Aorta (tissue), 5 donors: ENCODE measurements at places on chromosomes 7 and 10. TPM values are rescaled to one million over a fixed set of nuclear protein-coding genes. Genes with fewer than 3 reads are reported as not detected.
A peak's percentile ranks its signal among the peaks of the same experiment; 100 is the strongest.

- H3K27me3 ChIP-seq: no peaks in the 10 kb centered on the region
- H3K4me3 ChIP-seq: no peak overlapping the region
- no peak for DNase-seq
- no peak overlapping the region for H3K27ac ChIP-seq
- no peaks in the 10 kb centered on the region for H3K4me1 ChIP-seq
Observed at GRCh38 chr10:49312246-49312869, 13.4 kb downstream of the C10orf71 start.

DNA sequence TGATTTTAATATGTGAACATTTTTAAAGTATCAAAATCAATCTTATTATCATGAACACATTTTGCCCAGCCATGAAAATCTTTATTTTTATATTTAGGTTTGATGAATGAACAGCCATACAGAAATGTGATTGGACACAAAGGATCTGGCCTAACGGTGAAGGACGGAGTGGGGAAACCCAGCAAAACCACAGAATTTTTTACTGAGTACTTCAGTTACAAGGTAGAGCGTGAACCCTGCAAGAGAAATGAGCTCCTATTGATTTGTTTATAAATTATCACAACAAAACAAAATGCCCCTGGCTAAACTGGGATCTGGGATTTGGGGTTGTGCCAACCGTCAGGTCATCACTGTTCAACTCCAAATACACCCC is 118.8 kb downstream of the JAZF1 start:
- H3K4me1 ChIP-seq: no peaks in the 10 kb centered on the region
- no peak for DNase-seq
- no peak overlapping the region for H3K27ac ChIP-seq
- H3K36me3 ChIP-seq: no peaks in the 10 kb centered on the region
- H3K27me3 ChIP-seq: no peaks in the 10 kb centered on the region

- no peak overlapping the region for H3K4me3 ChIP-seq
- no peaks in the 10 kb centered on the region for H3K27me3 ChIP-seq
- no peak overlapping the region for H3K27ac ChIP-seq
- H3K4me1 ChIP-seq: no peaks in the 10 kb centered on the region
Observed at GRCh38 chr10:55495555-55495954, 694.5 kb upstream of the PCDH15 start.

GRCh38 chr7:74083117-74083876 is at the start of gene LIMK1:
Gene LIMK1 (plus strand): TSS chr7:74083804. CDS start chr7:74083991, 187 bp downstream.
- peak; percentile 87 for DNase-seq
- H3K4me1 ChIP-seq: no peaks in the 10 kb centered on the region
- no peaks in the 10 kb centered on the region for H3K27me3 ChIP-seq
- H3K36me3 ChIP-seq: no peaks in the 10 kb centered on the region
- no peak within 1 kb of the TSS for H3K27ac ChIP-seq
- H3K4me3 ChIP-seq: peak within 1 kb of the TSS; percentile 98

DNA sequence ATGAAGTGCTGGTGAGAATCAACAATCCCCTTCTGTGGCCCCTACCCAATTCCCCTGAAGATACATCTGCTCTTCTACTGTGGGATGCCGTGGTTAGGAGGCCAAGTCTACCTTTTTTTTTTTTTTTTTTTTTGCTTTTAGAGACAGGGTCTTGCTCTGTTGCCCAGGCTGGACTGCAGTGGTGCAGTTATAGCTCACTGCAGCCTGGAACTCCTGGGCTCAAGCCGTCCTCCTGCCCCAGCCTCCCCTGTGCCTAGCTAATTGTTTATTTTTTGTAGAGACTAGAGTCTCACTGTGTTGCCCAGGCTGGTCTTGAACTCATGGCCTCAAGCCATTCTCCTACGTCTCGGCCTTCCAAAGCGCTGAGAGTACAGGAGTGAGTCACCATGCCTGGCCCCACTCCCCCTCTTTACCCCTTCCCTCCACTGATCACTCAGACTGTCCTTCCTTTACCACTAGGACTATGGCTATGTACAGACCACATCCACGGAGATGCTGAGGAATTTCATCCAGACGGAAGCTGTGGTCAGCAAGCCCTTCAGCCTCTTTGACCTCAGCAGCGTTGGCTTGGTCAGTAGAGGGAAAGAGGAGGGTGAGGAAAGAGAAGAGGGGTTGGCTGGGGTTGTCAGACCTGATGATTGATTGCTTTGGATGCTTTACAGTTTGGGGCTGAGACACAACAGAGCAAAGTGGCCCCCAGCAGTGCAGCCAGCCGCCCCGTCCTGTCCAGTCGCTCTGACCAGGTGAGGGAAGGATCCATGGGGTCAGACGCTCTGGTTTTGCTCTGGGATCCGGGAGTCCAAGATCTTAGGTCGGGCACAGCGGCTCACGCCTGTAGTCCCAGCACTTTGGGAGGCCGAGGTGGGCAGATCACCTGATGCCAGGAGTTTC is 1.8 kb downstream of the AP4M1 start:
- H3K4me3 ChIP-seq: no peak overlapping the region
- no peaks in the 10 kb centered on the region for H3K4me1 ChIP-seq
- no peaks in the 10 kb centered on the region for H3K27me3 ChIP-seq
- DNase-seq: no peak
- no peak overlapping the region for H3K27ac ChIP-seq

DNA sequence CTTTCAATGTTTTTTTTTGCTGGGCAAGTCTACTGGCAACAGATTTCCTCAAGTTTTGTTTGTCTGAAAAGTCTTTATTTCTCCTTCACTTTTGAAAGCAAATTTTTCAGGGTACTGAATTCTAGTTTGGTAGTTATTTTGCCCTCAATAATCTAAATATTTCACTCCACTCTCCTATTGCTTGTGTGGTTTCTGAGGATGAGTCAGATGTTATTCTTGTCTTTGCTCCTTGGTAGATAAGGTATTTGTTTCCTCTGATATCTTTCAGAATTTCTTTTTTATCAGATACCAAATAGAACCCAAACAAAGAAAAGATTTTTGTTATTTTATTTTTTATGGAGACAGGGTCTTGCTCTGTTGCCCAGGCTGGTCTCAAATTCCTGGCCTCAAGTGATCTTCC is 99.2 kb upstream of the MALRD1 start:
- no peaks in the 10 kb centered on the region for H3K36me3 ChIP-seq
- no peak for DNase-seq
- no peak overlapping the region for H3K27ac ChIP-seq

GRCh38 chr10:125756853-125757487 is 18.7 kb downstream of the MMP21 start:
- H3K36me3 ChIP-seq: peaks cover 9% of the 10 kb centered on the region
- H3K27ac ChIP-seq: no peak overlapping the region
- H3K4me1 ChIP-seq: no peaks in the 10 kb centered on the region
- H3K27me3 ChIP-seq: no peaks in the 10 kb centered on the region
- no peak overlapping the region for H3K4me3 ChIP-seq

- no peaks in the 10 kb centered on the region for H3K4me1 ChIP-seq
- H3K4me3 ChIP-seq: no peak overlapping the region
Observed at GRCh38 chr10:112052166-112052565, 131.4 kb downstream of the GPAM start.

- no peak overlapping the region for H3K27ac ChIP-seq
- H3K27me3 ChIP-seq: no peaks in the 10 kb centered on the region
- no peak overlapping the region for H3K4me3 ChIP-seq
- no peaks in the 10 kb centered on the region for H3K36me3 ChIP-seq
Observed at GRCh38 chr10:22959292-22959691, 31.4 kb downstream of the ARMC3 start.

GRCh38 chr7:43586251-43586900 is 3.5 kb downstream of the STK17A start:
- peak overlapping the region; percentile 9 for H3K4me3 ChIP-seq
- H3K27ac ChIP-seq: no peak overlapping the region
- DNase-seq: no peak
- H3K4me1 ChIP-seq: peaks cover 5% of the 10 kb centered on the region

GRCh38 chr7:100974021-100974420 is 4.7 kb downstream of the MUC12 start:
- no peak for DNase-seq
- no peaks in the 10 kb centered on the region for H3K27me3 ChIP-seq
- no peak overlapping the region for H3K4me3 ChIP-seq
- H3K27ac ChIP-seq: no peak overlapping the region
- no peaks in the 10 kb centered on the region for H3K4me1 ChIP-seq

GRCh38 chr7:41107330-41107937 is 595.5 kb downstream of the INHBA start:
- DNase-seq: no peak
- no peaks in the 10 kb centered on the region for H3K4me1 ChIP-seq
- no peak overlapping the region for H3K4me3 ChIP-seq
- H3K27me3 ChIP-seq: no peaks in the 10 kb centered on the region
- H3K27ac ChIP-seq: no peak overlapping the region

DNA sequence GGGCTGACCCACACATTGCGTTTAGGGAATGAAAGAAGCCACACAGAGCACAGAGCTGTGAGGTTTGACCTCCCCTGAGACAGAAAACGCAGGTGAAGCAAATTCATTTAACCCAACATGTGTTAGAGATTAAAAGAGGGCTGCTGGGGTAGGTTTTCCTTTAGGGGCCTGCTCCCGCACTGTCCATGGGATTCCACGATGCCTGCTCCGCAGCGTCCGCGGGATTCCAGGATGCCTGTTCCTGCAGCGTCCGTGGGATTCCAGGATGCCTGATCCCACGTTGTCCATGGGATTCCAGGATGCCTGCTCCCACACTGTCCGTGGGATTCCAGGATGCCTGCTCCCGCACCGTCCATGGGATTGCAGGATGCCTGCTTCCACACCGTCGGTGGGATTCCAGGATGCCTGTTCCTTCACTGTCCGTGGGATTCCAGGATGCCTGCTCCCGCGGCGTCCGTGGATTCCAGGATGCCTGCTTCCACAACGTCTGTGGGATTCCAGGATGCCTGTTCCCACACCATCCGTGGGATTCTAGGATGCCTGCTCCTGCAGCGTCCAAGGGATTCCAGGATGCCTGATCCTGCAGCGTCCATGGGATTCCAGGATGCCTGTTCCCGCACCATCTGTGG is 78.7 kb downstream of the VIPR2 start:
- no peaks in the 10 kb centered on the region for H3K4me1 ChIP-seq
- DNase-seq: no peak
- no peaks in the 10 kb centered on the region for H3K36me3 ChIP-seq

GRCh38 chr7:143375298-143376034 is 5.7 kb upstream of the ZYX start:
- H3K27me3 ChIP-seq: no peaks in the 10 kb centered on the region
- DNase-seq: no peak
- H3K4me1 ChIP-seq: no peaks in the 10 kb centered on the region
- H3K4me3 ChIP-seq: no peak overlapping the region
- no peak overlapping the region for H3K27ac ChIP-seq
- H3K36me3 ChIP-seq: no peaks in the 10 kb centered on the region

AGBL3 gene
- 8.8 TPM for total RNA-seq

NME8 gene
- total RNA-seq: 1.2 TPM

STK32C gene
- 12.2 TPM for total RNA-seq

SRRM3 gene
- total RNA-seq: 3.0 TPM

PSPH gene
- 5.7 TPM for total RNA-seq
